ENCODE measurements at places on chromosomes 5 and 9.

DNA sequence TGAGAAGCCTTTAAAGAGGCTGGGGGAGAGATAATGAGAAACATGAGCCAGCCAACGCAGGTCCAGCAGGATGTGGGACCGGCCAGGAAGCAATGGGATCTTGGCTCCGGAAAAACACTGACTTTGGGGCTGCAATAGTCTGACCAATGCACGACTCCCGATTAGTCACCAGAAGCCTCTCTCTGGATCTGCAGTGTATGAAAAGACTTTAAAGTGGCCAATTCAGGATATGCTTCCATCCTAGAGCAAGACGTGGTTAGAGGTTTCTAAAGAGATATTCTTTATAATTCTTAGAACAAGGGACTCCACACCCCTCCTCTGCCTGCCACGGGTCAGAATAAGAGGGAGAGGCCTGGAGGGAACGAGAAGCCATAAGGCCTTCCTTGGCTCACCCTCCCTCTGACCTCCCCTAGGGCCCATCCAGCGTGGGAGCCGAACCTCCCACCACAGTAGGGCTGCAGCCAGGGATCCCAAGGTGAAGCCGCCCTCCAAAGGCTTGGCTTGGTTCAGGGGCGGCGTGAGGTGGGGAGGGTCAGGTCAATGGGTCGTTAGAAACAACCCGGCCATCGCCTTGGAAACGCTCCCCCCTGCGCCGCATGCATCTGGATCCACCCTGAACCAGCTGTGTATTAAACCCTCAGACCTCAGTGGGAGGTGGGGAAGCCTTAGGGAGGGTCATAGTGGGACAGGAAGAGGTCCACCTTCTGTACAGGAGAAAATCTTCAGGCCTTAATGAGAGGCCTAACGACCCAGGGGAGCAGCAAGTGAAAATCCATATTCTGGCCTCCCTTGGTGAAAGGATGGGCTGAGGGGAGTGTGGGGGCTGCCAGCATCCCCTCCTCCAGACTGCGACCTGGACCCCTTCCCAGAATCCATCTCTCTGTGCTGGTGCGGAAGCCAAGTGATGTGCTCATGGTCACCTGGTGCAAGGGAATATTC is 11.1 kb downstream of the FGF1 start:
- no peak for DNase-seq

DNA sequence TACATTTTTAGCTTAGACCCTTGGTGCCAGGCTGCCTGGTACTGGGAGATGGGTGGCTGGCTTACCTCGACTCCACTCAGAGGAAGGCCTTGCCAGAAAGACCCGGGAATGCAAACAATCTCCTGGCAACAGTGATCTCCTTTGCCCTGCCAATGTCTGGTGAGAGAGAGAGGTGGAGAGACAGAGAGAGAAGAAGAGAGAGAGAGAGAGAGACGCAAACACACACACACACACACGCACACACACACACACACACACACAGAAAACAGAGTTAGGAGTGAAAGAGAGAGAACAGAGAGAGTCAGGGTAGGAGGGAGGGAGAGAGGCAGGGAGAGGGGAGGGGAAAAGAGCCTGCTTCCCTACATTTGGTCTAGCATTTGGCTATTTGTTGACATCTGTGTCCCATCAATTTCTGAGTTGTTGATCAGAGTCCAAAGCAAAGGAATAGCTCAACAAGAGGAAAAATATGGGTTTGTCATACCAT is 181.6 kb upstream of the MAP1B start:
- DNase-seq, result no peak

GRCh38 chr5:146025114-146025680 is 80.2 kb downstream of the PLAC8L1 start:
- DNase-seq, result no peak

- DNase-seq, result no peak
Measured at GRCh38 chr5:37005946-37006540, 129.5 kb downstream of the NIPBL start.

GRCh38 chr9:101706997-101707396 is 31.4 kb downstream of the GRIN3A start:
- DNase-seq, result no peak

GRCh38 chr9:16413509-16414016 is 456.9 kb downstream of the BNC2 start:
- no peak for DNase-seq

DNA sequence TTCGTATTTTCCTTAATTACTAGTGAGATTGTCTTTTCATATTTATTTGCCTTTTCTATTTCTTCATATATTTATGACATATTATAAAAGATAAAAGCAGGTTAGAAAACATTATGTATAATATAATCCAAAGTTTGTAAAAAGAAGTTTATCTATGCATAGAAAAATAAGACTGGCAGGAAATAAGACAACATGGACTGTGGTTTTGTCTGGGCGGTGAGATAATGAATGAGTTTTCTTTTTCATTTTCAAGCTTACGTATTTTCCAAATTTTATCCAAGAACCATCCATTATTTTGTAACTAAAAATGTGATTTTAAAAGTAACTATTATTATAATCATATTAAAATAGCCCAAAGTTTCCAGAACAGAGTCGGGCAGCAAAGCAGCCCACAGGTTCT is 109.8 kb upstream of the MVB12B start:
- no peak for DNase-seq

- DNase-seq, result no peak
Measured at GRCh38 chr5:79567926-79568549, 44.2 kb upstream of the TENT2 start.
